HCT116 (cell line): ENCODE measurements at places on chromosomes 2 and 18. TPM values are rescaled to one million over a fixed set of nuclear protein-coding genes. Genes with fewer than 3 reads are reported as not detected.
A peak's percentile ranks its signal among the peaks of the same experiment; 100 is the strongest.

DNA sequence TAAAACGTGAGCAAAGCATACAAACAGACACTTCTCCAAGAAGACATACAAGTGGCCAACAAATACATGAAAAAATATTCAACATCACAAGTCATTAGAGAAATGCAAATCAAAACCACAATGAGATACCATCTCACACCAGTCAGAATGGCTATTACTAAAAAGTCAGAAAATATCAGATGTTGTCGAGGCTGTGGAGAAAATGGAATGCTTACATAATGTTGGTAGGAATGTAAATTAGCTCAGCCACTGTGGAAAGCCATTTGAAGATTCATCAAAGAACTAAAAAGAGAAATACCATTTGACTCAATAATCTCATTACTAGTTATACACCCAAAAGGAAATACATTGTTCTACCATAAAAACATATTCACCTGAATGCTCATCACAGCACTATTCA is 825.7 kb downstream of the SUCLG1 start:
- DNase-seq = no peak

- DNase-seq = peak; percentile 18
These were observed 47.4 kb downstream of the DNAJC10 start for GRCh38 chr2:182763311-182763912.

GRCh38 chr2:238145851-238146250 is 7.4 kb downstream of the KLHL30 start:
- DNase-seq = peak; percentile 41

GRCh38 chr2:175227393-175227792 is 45.9 kb upstream of the ATP5MC3 start:
- DNase-seq = no peak

DNA sequence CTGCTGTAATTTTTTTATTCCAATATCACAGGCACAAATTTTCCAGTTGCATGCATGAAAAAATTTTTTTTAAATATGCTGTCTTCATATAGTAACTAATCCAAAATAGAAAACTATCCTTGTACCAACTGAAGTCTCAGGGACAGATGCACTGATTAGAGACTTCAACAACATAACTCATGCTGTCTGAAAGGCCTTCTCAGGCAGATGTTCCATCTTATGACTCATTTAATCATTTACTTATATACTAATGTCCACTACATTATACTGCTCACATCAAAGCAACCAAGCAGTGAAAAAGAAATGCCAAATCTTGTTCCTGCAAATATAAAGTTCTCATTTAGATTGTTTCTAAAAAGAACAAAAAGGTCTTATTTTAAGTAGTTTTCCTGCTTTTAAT is 53.1 kb downstream of the OLA1 start:
- no peak for DNase-seq

GRCh38 chr2:172305066-172305465 is 122.3 kb upstream of the ITGA6 start:
- no peak for DNase-seq

DNA sequence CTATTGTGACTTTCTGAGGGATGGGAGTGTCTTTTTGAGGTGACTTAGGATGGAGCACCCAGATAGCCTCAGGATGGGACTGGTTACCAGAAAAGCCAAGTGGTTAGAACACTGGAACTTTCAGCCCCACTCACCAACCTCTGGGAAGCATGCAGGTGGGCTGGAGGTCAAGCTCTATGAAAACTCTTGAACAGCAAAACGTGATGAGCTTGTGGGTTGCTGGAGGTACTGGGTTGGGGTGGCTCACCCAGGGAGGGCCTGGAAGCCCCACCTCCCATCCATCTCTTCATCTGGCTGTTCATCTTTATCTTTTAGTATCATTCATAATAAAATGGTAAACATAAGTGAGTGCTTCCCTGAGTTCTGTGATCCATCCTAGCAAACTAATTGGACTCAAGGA is 216.4 kb downstream of the SPP2 start:
- DNase-seq = no peak

DNA sequence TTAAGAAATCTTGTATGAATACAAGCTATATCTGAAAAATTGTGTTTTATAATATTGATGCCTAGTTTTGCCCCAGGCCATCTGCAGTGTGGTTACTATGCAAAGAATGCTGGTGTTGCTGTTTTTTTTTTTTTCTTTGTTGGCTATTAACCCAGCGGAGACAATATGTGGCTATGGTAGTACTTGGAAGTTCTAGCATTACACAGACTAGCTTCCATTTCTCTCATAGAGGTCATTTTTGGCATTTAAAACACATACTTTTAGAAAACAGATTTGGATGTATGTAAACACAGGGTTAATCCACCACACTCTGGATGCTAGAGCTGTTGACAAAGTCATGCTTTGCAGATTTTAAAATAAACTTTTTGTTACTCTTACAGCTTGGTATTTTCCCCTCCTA is 209.8 kb downstream of the NEDD4L start:
- no peak for DNase-seq

DNA sequence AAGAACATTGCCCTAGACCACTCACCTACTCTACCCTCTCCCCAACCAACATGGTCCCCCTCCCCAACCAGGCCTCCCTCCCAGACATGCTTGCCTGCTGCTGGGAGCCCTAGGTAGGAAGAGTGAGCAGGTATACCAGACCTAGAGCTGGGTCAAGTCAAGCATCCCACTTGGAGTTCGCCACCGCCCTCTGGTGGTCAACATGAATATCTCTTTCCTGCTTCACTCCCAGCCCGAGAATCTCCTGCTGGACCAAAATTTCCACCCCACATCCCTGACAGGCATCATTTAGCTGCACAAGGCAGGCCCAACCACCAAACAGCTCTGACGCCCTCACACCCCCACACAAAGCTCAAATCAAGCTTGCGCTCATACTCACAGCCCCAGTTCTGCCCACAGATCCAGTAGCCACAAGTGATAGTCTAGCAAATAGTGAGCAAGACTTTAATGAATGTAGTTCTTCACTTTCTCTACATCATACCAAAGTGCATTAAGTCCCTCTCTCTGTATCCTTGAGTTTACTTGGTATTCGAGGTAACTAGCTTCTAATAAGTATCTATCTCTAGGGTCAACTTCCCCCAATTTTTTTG is 116.0 kb downstream of the TNS1 start:
- peak; percentile 48 for DNase-seq

DNA sequence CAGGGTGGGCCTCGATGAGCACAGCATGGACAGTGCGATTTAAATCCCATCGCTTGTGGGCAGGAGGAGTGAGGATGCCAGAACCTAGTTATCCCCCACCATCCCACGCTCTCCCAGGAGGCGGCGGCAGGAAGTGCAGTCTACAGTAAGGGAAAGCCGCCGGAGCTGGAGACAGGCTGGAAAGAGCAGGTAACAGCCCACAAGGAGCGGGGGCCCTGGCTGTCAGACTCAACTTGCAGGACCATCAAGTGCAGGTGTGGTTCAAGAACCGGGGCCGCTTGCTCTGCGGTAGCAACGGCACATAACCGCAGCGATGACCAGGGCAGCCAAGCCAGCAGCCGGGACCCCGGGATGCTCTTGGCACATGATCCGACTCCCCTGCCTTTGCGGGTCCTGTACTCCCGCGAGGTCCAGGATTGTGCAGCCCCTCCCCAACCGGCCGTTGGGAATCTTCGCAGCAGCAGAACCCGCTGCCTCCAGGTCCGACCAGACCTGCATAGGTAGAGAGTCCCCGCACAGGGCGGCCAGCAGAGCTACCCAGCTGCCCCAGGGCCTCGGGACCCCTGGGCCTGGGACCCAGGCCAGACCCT is 82.1 kb downstream of the BIN1 start:
- DNase-seq = no peak

DNA sequence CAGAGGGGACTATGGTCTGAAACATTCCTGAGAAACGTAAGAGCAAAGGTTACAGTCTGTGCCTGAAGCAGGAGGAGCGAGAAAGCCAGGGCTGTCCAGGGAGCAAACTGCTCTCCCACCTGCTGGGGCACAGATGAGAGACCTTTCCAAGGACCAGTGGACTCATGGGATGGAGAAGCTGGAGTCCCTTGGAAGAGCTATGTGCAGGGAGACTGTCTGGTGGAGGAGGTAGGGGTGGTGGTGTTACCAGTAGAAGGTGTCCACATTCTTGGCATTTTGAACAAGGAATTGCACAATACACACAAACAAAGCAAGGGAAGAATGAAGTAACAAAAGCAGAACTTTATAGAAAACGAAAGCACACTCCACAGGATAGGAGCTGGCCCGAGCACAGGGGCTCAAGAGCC is 97.9 kb upstream of the CYRIA start:
- no peak for DNase-seq

GRCh38 chr2:44886414-44886813 is 55.1 kb upstream of the SIX3 start:
- no peak for DNase-seq

DNA sequence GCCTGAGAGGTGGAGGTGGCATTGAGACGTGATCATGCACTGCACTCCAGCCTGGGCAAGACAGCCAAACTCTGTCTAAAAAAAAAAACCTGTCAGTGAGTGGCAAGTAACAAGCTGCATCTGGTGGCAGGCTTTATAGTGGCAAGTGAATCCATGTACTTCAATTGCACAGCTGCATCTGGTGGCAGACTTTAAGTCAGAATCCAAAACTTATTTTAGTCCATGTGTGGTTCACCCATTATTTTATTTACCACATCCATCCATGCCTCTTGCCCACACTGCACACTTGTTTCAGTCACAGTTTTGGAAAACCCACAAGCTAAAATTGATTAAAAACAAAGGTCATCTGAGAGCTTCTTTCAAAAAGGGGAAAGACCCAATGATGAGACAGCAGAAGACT is 1636.4 kb upstream of the NXPH2 start:
- no peak for DNase-seq

- no peak for DNase-seq
These were observed 37.0 kb upstream of the KYNU start for GRCh38 chr2:142840436-142840835.

IL37 gene
- not detected for total RNA-seq

DES gene
- total RNA-seq = 4.2 TPM

C2orf92 gene
- 3.0 TPM for total RNA-seq

CNDP1 gene
- not detected for total RNA-seq

ARHGAP15 gene
- total RNA-seq = 0.42 TPM

DYNAP gene
- not detected for total RNA-seq

HDAC4 gene
- total RNA-seq = 47.6 TPM

IL1R1 gene
- 5.3 TPM for total RNA-seq

TP53I3 gene
- 20.1 TPM for total RNA-seq
